Smooth muscle cell of the pulmonary artery (primary cell): ENCODE measurements at places on chromosomes 2 and 18. TPM values are rescaled to one million over a fixed set of nuclear protein-coding genes. Genes with fewer than 3 reads are reported as not detected.

Gene CABYR
- total RNA-seq: 3.3 and 5.7 TPM in 2 replicates

Gene SLC14A1
- 167 and 254 TPM in 2 replicates for total RNA-seq

Gene TNS1
- total RNA-seq: 243 and 297 TPM in 2 replicates

Gene CNGA3
- total RNA-seq: not detected in 2 replicates

Gene KCNJ13
- not detected in 2 replicates for total RNA-seq

Gene FN1
- 31,457 and 31,461 TPM in 2 replicates for total RNA-seq

Gene EPB41L3
- total RNA-seq: 0.69 and 3.6 TPM in 2 replicates

Gene CHRND
- total RNA-seq: not detected in 2 replicates

Gene TTN
- total RNA-seq: 1.2 and 3.3 TPM in 2 replicates

Gene FAM168B
- total RNA-seq: 98.4 and 100 TPM in 2 replicates

Gene C2orf78
- not detected in 2 replicates for total RNA-seq

Gene RTKN
- 16.3 and 23.5 TPM in 2 replicates for total RNA-seq

Gene MRO
- total RNA-seq: 0.07 and 0.20 TPM in 2 replicates

Gene MLPH
- 8.3 and 14.2 TPM in 2 replicates for total RNA-seq

Gene SCN7A
- total RNA-seq: under 0.01 TPM in 1 of 2 replicates, not detected in the other

Gene DPYSL5
- total RNA-seq: not detected in 2 replicates

Gene SGPP2
- total RNA-seq: not detected in 2 replicates

Gene MC2R
- not detected in 2 replicates for total RNA-seq

Gene VRK2
- total RNA-seq: 17.6 and 18.4 TPM in 2 replicates

Gene SYT4
- total RNA-seq: not detected in 2 replicates

Gene PEX13
- total RNA-seq: 31.5 and 31.9 TPM in 2 replicates

Gene POTEC
- total RNA-seq: under 0.01 TPM in 2 replicates

Gene HRH4
- 0.07 and 0.17 TPM in 2 replicates for total RNA-seq

Gene NTSR2
- total RNA-seq: not detected in 2 replicates

Gene CRYGD
- not detected in 2 replicates for total RNA-seq

Gene FAM124B
- under 0.01 and 0.33 TPM in 2 replicates for total RNA-seq

Gene MOGAT1
- total RNA-seq: not detected in 2 replicates

Gene UGT1A4
- total RNA-seq: not detected in 2 replicates

Gene LIPT1
- 6.0 and 6.6 TPM in 2 replicates for total RNA-seq

Gene GPR155
- 9.3 and 10.4 TPM in 2 replicates for total RNA-seq

Gene SLC9A4
- 0.03 TPM in 1 of 2 replicates, not detected in the other for total RNA-seq

Gene SKOR2
- total RNA-seq: not detected in 2 replicates

Gene TCF4
- 73.2 and 91.4 TPM in 2 replicates for total RNA-seq

Gene DNAJC5G
- total RNA-seq: not detected in 2 replicates

Gene RAB17
- total RNA-seq: 0.78 and 0.83 TPM in 2 replicates
